D721Med (cell line): ENCODE measurements at places on chromosomes 5 and 9.

- DNase-seq = no peak
Measured at GRCh38 chr5:146894753-146895521, 16.4 kb upstream of the PPP2R2B start.

- DNase-seq = no peak
Measured at GRCh38 chr9:119986205-119986604, 593.8 kb downstream of the CDK5RAP2 start.

DNA sequence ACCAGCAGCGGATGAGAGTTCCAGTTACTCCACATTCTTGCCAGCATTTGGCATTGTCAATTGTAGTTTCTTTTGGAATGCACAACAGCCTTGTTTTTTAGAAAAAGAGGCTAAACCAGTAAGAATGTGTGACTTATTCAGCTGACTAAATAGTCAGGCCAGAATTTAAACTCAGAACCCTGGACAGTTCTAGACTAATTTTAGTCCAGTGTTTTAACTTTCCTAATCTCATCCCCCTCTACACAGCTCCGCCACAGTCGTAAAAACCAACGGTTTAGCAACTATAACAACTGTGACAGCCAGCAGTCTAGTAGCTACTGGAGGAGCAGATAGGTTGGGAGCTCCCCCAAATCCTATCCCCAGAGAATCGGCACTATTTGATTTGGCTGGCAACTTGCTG lies 103.7 kb downstream of the FOXD1 start:
- DNase-seq = no peak

DNA sequence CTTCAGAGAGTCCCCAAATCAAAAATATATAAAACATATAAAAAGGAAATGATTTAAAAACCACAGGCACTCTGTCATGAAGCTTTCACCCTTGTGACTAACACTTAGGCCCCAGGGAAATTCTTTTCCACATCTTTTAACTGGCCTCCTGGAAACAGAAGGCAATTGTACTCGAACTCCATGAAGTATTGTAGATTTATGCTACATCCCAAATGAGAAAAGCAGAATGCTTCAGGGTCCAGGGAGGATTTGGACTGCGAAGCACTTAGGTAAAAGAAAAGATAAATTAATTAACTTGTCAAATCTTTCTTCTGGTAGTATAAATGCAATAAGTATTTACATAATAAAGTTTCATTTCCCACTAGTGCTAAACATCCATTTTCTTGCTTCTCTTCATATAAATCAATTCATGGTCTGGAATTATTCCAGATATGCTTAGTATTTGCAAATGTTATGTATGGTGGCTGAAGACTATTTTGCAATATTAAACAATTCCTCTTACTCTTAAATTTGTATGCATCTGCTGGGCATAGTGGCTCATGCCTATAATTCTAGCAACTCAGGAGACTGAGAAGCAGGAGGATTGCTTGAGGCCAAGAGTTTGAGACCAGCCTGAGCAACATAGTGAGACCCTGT lies 64.9 kb upstream of the ELL2 start:
- DNase-seq = no peak

DNA sequence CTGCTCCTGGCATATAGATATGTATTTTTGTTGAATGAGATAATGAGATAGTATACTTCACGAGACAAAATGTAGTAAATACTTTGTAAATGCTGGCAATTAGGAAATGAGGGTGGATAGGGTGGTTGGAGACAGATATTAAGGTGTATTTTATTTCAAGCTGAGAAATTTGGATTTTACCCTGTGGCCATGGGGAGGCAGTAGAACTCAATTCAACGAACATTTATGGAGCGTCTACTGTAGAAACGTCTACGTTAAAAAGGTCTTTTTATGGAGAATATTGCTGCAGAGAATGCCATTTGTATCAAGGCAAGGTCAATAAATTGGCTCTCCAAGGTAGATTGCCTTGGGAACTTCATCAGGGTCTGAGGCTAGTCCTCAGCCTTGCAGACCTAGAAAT lies 21.5 kb upstream of the RALGPS1 start:
- DNase-seq = no peak

GRCh38 chr9:135243201-135244190 lies 156.0 kb downstream of the OLFM1 start:
- no peak for DNase-seq

DNA sequence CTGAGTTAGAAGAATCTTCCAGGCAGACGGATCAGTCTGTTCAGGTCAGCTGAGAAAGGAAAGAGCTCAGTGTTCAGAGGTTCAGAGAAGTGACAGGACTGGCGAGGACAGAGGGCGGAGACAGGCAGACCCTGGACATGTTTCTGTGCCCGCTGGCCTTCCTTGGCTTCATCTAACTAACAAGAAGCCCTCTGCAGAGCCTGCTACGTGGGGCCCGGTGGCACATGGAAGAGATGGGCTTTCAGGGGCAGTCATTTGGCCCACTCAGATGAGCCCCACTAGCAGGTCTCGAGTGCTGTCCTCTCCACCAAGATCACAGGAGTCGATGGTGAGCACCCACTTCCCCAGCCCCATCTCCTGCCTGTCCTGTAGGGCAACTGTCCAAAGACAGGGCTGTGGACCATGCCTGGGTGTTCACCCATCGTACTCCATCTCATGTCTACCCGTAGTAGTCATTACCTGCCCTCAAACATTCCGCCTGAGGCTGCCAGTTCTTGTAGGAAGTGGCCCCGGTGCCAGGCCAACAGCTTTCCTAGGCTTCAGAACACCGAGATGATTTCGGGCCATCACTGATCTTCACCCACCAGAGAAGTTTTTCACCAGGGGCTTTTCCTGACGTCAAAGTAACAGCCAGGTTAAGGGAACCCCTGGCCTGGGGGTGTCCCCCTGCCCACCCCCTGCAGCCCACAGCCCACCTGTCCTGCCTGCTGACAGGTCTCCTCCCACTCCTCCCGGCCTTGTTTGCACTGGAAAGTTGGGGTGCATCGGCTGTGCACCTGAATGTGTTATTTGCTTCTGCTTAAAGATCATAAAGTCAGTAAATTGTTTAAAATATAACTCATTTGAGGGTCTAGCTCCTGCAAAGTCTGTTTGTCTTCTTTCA lies 14.0 kb downstream of the IRX2 start:
- no peak for DNase-seq

GRCh38 chr5:32123889-32124676 lies 50.0 kb downstream of the GOLPH3 start:
- DNase-seq = no peak

GRCh38 chr5:67999391-67999790 lies 216.2 kb upstream of the PIK3R1 start:
- DNase-seq = no peak

DNA sequence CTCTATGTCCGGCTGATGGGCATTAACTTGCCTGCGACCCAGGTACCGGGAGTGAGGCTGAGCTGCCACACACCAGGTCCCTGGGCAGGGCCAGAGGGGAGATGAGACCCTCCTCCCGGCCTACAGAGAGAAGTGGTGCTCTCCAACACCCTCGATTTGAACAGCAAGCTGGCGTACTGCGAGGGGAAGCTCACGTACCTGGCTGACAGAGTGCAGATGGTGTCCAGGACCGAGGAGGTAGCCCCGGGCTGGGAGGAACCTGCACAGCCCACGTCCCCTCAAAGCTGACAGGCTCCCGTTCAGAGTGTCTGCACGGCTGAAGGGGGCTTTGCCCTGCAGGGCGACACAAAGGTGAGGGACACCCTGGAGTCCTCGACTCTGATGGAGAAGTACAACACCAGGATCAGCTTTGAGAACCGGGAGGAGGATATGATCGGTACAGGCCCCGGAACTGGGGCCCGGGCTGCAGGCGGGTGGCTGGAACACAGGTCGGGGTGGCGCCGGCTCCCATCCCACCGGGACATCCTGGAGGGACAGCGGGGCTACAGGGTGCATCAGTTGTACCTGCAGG lies 1.0 kb upstream of the RABL6 start:
- DNase-seq = no peak

GRCh38 chr5:148912714-148913398 lies 86.4 kb downstream of the ADRB2 start:
- no peak for DNase-seq

- DNase-seq = no peak
Measured at GRCh38 chr9:125739436-125739835, 7.7 kb upstream of the PBX3 start.

- no peak for DNase-seq
Measured at GRCh38 chr5:103620851-103621547, 58.4 kb upstream of the NUDT12 start.

DNA sequence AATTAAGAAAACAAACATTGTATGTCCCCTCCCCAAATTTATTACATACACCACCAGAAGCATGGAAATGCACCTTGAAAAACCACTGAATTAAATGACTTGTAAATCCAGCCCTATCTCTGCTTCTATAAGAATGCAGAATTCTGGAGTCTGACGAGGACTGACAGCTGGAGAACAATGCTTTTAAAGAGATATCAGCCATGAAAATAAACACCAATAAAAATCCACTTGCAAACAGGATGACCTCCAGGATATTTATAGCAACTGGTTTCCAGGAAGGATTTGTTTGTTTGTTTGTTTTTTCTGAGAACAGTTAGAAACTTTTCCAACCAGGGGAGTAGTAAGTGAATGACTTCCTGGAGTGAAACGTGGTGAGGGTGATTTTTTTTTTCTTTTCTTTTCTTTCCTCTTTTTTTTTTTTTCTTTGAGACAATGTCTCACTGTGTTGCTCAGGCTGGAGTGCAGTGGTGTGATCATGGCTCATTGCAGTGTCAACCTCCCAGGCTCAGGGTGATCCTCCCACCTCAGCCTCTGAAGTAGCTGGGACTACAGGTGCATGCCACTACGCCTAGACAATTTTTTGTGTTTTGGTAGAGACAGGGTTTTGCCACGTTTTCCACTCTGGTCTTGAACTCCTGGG lies 38.7 kb upstream of the SLC36A1 start:
- no peak for DNase-seq

GRCh38 chr9:88672874-88673689 lies 138.1 kb downstream of the NXNL2 start:
- DNase-seq = no peak

DNA sequence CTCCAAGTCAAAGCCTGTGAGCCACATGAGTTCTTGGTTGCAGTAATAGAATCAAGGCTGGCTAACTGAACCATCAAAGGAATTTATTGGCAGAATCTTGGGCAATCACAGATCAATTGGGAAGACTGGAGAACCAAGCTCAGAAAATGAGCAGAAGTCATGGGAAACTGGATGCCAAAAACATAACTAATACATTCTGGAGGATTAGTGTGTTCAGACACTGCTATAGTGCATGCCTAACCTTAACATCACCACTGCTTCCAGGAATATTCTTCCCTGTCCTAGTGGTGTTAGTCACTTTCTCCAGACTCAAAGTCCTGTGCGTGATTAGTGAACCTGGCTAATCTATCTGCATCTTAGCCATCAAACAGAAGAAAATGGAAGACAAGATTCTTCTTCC lies 843.7 kb downstream of the EFNA5 start:
- no peak for DNase-seq

DNA sequence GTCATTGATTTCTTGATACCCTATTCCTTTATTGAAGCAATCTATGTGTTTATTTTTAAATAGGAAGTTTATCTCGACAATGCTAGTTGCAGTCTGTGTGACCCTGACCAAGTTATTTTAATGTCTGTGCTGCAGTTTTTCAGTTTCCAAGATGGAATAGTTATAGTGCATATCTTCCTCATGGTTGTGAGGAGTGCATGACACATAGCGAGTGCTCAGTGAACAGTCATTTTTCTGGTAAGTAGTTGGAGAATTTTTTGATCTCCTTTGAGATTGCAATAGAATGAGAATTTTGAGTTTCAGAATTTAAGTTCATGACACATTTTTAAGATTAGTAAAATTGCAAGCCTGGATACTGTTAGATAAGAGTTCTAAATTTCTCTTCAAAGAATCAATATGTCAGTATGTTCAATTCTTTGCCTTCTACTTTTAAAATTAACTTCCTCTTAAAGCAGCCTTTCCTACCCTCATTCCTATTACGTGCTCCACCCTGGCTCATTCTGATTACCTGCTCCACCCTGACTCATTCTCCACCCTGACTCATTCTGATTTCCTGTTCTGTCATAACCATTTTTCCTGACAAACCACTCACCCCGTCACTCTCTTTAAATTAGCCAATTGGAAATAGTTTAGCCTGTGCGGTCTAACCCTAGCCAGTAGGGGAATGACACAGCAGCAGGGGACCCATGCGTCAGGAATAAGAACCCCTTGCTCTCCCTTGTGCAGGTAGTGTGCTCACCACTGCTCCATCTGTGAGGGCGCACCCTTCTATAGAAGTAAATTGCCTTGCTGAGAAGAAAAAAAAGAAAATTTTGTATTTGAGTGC lies 30.7 kb downstream of the SPIN1 start:
- no peak for DNase-seq

DNA sequence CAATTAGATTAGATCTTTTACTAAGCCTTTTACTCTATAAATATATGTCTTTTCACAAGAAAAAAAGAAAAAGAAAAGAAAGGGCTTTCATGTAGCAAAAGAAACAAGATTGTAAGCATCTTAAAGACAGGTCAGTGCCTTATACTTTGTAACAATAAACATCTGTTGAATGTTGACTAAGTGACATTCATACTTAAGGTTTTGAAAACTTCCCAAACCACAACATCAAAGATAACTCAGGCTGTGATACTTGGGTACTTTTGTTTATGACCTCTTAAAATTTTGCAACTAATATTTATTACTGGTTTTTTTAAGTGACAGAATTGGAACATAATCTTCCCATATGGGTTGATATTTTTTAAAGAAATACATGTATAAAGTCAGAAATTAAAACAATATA lies 7.4 kb downstream of the GRAMD2B start:
- no peak for DNase-seq

DNA sequence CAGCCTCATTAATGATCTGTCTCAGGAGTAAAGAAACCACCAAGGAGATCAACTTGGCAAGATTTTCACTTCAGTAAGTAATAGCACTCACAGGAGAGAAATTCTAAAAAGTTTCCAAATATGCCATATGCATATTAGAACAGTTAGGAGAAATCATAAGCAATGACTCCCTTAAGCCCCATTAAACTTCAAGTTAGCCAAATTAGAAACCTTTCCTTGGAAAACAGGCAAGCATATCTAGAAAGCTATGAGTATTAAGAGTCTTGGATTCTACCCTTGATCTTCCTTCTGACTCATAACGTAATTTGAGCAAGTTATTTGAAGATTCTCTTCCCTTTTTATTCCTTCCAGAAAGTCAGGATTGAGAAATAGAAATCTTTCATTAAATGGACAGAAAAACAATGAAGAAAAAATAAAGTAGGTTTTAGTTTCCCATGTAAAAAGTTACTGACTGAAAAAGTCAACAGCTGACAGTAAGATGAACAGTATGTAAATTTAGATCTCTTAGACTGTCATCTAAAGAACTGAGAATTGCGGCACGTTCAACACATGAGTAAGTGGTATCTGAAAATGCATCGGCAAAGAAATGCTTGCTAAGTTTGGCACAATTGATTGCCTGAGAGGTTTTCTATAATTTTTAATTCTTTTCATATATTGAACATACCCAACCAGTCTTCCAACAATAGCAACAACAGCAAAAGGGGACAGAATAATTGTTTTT lies 565.7 kb upstream of the FTMT start:
- no peak for DNase-seq

DNA sequence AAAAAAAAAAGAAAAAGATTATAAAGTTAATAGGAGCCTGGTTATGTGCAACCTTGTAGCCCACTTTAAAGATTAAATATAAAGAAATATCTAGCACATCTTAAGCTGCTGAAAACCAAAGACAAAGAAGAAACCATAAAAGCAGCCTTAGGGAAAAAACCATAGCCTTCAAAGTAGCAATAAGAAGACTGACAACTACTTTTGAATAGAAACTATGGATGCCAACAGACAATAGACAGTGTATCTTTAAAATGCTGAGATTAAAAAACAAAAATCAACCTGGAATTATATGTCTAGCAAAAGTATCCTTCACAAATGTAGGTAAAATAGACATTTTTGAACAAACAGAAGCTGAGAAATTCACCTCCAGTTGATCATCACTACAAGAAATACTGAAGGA lies 3.4 kb upstream of the KIF12 start:
- DNase-seq = no peak
